Bronchial epithelial cell (primary cell): ENCODE measurements at places on chromosomes 4 and X. TPM values are rescaled to one million over a fixed set of nuclear protein-coding genes. Genes with fewer than 3 reads are reported as not detected.

DNA sequence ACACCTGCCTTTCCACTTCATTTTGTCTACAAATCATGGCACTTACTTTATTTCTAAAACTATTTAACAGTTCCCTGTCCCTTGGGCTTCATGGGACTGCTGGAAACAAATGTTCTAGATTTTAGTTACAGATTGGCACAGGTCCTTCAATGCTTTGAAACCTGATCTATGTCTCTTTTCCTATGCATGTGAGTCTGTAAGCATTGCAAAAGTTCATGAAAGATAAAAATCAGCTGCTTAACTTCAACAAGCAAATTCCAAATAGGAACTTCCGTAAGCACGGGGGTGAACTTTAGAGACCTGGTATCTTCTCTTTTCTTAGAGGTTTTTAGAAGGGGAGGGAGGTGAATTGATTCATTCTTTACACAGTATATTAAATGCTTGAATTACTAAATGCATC, 9.5 kb downstream of the LGI2 start:
- DNase-seq, result no peak

- peak; percentile 0 for DNase-seq
Measured at GRCh38 chrX:110671068-110671803, 124.4 kb downstream of the CHRDL1 start.

GRCh38 chrX:109720947-109721346, 12.1 kb downstream of the ACSL4 start:
- no peak for DNase-seq

GRCh38 chr4:151961456-151961855, 200.6 kb upstream of the GATB start:
- DNase-seq, result no peak

The INTU gene
- 3.9 and 6.7 TPM in 2 replicates for total RNA-seq
